ENCODE measurements at places on chromosomes 1 and 21.

DNA sequence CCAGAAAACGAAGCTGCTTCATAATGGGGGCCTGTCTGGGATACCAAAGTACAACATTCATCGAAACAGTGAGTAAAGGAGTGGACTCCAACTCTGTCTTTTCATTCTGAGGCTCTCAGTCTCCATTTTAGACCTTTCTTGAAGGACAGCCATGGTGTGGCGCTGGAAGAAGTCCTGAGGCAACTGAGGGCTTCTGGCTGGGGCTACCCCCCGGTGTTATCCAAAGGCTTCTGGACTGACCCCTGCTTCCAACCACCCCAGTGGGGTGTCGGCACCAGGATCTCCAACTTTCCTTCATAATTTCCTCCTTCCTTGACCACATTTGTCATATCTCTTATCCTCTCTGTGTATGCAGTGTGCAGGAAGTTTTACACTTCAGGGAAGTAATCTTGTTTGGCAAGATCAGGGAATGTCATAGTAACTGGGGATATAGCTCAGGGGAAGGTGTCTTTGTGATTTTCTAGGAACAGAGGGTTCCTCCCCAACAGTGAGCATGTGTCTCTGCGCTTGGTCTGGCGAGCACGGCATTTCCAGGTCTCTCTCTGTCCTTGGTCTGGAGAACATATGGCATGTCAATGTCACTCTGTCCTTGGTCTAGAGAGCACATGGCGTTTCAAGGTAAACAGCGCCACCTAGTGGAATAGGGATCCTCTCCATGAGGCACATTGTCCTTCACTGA lies 19.4 kb upstream of the BSDC1 start:
- peak; percentile 47 for DNase-seq

- no peak for DNase-seq
Measured at GRCh38 chr1:171196351-171196750, 11.3 kb downstream of the FMO2 start.

DNA sequence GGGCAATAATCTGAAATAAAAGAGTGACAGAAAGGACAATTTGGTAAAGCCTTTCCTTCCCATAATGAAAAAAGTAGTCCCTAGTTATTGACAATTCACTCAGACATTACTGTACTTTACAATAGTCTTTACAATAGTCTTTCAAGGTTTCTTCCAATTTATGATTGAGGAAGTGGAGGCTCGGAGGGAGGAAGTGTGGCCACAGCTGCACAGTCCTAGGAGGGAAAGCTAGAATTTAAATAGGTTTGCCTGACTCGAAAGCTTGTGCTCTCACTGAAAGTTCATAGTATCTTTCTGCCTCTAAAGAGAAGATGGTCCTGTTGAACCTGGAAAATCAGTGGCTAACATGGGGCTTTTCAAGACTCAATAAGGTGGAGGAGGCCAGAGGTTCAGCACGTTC lies 203.2 kb downstream of the SDCCAG8 start:
- no peak for DNase-seq

- no peak for DNase-seq
Measured at GRCh38 chr1:169184812-169185211, 78.3 kb downstream of the ATP1B1 start.
